Non-pigmented ciliary epithelial cell (primary cell): ENCODE measurements at places on chromosomes 4 and X.
A peak's percentile ranks its signal among the peaks of the same experiment; 100 is the strongest.

- no peak for DNase-seq
These were observed 609 bp upstream of the BCORL1 start for GRCh38 chrX:129981752-129982299.

DNA sequence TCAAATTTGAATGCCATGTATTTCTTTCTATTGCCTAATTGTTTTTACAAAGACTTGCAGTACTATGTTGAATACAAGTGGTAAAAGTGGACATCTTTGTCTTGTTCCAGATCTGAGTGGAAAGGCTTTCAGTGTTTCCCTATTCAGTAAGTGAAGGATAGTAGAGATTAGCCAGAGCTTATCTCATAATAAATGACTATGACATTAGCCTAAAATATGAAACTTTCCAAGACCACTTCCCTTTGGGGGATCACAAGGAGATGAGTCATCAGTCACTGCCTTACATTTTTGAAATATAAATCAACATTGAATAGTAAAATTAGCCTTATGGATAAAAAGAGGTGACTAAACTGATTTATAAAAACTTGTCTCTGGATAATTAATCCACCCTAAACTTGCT lies 554.1 kb upstream of the MAGEB2 start:
- DNase-seq = peak; percentile 45

DNA sequence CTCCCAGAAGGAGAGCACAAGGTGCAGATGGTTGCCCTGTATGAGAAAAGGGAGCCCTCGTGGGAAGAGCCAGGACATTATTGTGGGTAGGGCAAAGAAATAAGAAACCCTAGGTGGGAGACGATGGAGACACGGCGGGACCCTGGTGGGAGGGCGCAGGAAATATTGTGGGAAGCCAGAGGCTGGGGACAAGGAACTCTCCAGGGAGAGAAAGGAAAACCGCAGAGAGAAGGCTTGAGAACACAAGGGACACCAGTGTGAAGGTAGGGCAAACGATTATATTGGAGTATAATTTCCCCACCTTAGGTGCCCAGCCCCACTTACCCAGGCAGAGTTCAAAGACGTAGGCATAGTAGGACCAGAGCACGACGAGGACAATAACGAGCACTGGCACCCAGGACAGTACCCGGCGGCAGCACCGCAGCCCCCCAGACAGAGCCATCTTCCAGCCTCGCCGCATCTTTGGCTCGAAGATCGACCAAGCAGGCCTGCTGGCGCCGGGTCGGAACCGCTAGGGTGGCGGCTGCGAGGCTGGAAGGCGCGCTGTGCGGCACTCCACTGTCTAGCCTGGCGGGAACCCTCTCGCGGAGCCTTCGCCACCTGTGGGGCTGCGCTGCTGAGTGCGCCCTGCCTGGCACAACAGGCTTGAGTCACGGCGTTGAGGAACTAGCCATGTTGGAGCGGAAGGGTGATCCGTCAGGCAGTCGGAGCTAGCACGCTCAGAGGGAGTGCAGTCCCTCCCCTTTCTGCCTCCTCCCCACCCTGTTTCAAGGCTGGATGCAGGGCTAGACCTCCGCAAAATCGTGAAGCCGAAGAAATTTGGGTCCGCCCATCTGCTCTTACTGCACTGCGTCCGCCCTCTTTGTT lies at the start of gene ZDHHC15:
ZDHHC15 (minus strand) TSS at position 473 of the 867 bp plus-strand sequence; CDS start at position 460, 13 bp downstream.
- no peak for DNase-seq

GRCh38 chr4:88919056-88919455 lies 137.9 kb downstream of the FAM13A start:
- no peak for DNase-seq

DNA sequence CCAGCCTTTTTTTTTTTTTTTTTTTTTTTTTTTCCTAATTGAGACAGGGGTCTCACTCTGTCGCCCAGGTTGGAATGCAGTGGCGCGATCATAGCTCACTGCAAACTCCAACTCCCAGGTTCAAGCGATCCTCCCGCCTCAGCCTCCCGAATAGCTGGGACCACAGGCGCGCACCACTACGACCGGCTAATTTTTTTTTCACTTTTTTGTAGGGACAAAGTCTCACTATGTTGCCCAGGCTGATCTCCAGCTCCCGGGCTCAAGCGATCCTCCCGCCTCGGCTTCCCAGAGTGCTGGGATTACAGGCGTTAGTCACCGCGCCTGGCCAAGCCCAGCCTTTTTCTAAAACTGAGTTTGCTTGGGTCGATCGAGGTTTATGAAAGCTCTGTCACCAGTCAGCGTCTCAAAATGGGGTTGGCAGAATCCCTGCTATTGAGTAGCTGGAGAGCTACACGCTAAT lies 1.3 kb upstream of the OTUD5 start:
- DNase-seq = no peak

DNA sequence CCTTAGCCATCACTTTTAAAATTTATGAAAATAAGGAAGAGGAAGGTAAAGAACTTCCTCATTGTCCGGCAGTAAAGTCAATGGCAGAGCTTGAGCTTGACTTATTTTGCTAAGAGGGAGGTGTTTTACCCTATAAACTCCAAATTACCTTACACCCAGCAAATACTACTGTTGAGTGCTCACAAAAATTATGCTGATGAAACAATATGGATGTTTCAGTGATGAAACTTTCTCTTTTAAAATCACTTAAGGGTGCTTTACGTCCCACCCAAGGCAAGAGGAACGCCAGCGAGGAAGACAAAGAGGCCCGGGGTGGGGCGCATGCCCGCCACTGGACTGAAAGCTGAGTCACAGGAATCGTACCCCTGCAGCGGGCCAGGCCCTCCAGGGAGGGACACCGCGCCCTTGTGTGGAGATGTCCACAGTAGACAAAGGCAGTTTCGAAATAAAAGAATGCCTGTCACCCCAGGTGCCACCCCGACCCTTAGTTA lies 560 bp upstream of the TMSB4X start:
- no peak for DNase-seq

GRCh38 chr4:145956288-145956890 lies 17.8 kb upstream of the ZNF827 start:
- no peak for DNase-seq

GRCh38 chrX:105744291-105744690 lies 78.0 kb upstream of the NRK start:
- no peak for DNase-seq
